ENCODE measurements at places on chromosomes 4 and X.

DNA sequence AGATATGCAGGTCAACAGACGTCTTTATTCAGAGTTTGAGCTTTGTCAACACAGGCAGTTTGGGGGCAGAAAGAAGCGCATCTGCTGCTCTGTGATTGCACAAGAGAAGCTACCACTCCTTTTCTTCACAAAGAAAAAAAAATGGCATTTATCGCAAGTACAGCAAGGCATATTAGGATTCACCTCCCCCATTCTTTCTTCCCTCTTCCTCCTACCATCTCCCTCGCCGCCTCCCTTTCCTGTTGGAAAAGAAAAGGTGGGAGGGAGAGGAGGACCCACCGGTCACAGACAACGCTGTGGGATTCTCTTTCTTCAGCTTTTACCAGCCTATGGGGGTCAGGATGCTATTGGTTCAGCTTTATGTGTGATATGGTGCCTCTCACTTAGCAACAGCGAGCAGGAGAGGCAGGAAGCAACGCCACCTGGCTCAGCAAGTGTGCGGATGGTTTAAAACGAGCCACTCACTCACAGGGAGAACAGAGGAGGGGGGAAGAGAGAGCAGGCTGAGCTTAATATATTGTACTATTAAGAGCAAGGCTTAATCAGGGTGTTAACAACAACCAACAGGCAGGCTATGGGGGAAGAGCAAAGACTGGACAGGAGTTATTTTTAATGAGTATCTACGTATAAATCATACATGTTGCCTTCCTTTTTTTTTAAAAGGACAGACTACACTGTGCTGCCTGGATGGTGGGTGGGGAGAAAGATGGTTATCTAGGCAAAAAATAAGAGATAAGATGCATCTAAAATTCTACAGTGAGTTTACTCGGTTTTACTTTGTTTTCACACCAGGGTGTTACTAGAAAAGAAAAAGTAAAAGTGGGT is 104.7 kb downstream of the MAML3 start:
- DNase-seq, result peak; percentile 79

- no peak for DNase-seq
These were observed 150.6 kb upstream of the ANKRD50 start for GRCh38 chr4:124863040-124863545.

DNA sequence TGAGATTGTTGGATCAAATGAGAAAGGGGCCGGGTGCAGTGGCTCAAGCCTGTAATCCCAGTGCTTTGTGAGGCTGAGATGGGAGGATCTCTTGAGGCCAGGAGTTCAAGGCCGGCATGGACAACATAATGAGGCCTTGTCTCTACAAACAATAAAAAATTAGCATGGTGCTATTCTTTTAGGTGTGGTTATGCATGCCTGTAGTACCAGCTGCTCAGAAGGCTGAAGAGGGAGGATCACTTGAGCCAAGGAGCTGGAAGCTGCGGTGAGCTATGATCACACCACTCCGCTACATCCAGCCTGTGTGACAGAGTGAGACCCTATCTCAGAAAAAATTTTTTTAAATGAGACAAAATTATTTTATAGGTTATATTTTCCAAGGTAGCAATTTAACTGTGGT is 49.7 kb upstream of the TMEM150C start:
- DNase-seq, result no peak

GRCh38 chr4:43163101-43163792 is 270.7 kb downstream of the GRXCR1 start:
- DNase-seq, result peak; percentile 29
